ENCODE measurements at places on chromosomes 5 and 9.

- no peaks in the 10 kb centered on the region for H3K36me3 ChIP-seq
- DNase-seq = no peak
- no peak overlapping the region for H3K4me3 ChIP-seq
- no peak overlapping the region for H3K27ac ChIP-seq
- peaks cover 42% of the 10 kb centered on the region for H3K4me1 ChIP-seq
Observed at GRCh38 chr5:170306381-170306831, 8.8 kb upstream of the LCP2 start.

- no peak overlapping the region for H3K27ac ChIP-seq
- no peaks in the 10 kb centered on the region for H3K36me3 ChIP-seq
- H3K4me1 ChIP-seq = no peaks in the 10 kb centered on the region
- H3K27me3 ChIP-seq = no peaks in the 10 kb centered on the region
Observed at GRCh38 chr5:145130996-145131395, 704.1 kb downstream of the PRELID2 start.

DNA sequence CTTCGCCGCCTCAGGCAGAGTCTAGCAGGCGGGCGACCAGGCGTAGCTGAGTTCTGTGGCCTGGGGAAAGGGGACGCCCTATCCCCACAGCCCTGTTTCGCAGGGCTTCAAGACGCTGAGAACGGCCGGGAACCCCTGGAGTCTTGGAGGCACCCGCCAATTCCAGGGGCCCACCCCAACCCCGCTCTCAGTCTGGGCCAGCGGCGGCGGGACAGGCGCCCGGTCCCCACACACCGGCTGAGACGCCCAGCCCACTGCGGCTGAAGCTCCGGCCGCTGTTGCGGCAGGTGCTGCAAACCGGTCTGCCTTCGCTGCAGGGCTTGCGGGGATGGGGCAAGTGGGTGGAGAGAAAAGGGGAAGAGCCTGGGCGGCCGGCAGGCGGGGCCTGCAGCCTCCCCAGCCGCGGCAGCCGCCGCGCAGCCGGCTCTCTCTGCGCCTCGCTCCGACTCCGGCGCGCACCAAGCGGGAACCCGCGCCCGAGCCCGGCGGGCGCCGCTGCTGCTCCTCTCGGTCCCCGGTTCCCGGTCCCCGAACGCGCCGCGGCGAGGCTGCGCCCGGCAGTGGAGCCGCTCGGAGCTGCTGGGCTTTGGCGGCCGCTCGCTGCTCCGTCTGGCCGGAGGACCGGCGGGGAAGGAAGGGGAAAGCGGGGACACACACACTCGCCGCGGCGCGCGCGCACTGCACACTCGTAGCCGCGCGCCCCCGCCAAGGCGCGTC, at the start of gene PIP5K1B:
Gene PIP5K1B, plus strand, starts transcription at position 427 of the 717 bp plus-strand sequence. CDS start 117,375 bp downstream, outside the sequence.
- DNase-seq = peak; percentile 73
- H3K27ac ChIP-seq = no peak within 1 kb of the TSS
- H3K27me3 ChIP-seq = peaks cover 40% of the 10 kb centered on the region
- peaks cover 17% of the 10 kb centered on the region for H3K4me1 ChIP-seq
- H3K4me3 ChIP-seq = peak within 1 kb of the TSS; percentile 53

DNA sequence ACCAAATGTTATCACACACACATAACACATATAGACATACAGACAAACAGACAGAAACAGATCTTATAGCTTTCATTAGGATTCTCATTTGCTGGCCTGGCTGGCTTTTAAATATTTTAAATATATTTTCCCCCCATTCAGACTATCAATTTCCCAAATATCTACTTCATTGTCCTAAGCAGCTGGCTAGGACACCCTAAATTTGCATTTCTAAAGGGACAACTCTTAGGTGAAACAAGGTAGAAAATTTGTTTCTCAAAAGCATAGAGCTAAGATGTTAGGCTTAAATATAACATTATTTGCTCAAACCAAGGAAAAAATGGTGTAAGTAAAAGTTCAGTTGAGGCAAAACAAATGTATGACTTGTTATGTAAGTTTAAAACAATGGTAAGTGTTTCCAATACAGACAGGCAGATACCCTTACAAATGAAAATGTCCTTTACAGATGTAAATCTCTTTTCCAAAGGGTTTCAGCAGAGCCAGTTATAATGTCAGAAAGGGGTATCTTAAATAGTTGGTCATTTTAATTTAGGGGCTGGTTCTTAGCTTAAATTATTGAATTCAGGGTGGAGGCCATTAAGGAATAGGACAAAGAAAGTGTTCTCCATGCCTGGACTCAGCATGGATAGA, 522.8 kb downstream of the DMRTA1 start:
- no peak overlapping the region for H3K27ac ChIP-seq
- H3K4me1 ChIP-seq = no peaks in the 10 kb centered on the region
- no peak for DNase-seq
- H3K36me3 ChIP-seq = no peaks in the 10 kb centered on the region
- H3K27me3 ChIP-seq = no peaks in the 10 kb centered on the region
- no peak overlapping the region for H3K4me3 ChIP-seq

- no peak overlapping the region for H3K4me3 ChIP-seq
- H3K27me3 ChIP-seq = no peaks in the 10 kb centered on the region
- no peak for DNase-seq
- peaks cover 6% of the 10 kb centered on the region for H3K4me1 ChIP-seq
Observed at GRCh38 chr9:125146247-125146646, 2.9 kb upstream of the SCAI start.

DNA sequence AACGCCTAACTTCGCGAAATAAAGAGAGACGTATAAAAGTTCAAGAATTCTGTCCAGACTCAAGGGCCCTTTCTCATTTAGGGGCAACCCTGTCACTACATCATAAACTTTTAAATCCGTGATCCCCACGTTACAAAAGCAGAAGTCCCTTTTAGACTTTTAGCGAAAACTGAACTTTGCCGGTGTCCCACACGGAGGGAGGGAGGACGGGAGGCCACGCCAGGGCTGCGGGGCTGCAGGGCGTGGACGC, 515 bp upstream of the F2R start:
- H3K36me3 ChIP-seq = no peaks in the 10 kb centered on the region
- H3K4me1 ChIP-seq = peaks cover 7% of the 10 kb centered on the region
- DNase-seq = no peak
- peaks cover 25% of the 10 kb centered on the region for H3K27me3 ChIP-seq

- H3K36me3 ChIP-seq = no peaks in the 10 kb centered on the region
- no peak overlapping the region for H3K4me3 ChIP-seq
- no peak overlapping the region for H3K27ac ChIP-seq
- DNase-seq = peak; percentile 8
- H3K4me1 ChIP-seq = no peaks in the 10 kb centered on the region
- no peaks in the 10 kb centered on the region for H3K27me3 ChIP-seq
Observed at GRCh38 chr5:95923918-95924544, 37.6 kb downstream of the ELL2 start.

DNA sequence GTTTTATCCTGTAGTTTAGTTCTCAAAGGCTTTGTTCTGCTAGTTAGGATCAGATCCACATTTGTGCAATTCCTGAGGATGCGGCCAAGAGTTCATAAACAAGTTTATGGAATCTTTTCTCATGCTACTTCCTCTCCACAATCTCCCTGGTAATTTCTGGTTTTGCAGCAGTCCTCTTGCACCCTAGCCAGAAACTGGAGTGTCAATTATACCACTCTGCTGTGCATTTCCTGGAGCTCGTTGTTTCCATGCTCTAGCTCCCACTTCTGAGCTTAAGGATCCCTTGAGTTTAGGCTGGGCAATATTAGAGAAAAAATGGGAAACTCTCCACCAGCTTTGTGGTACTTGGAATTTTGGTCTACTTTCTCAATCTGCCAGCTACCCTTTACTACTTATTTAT, 474.7 kb downstream of the DIRAS2 start:
- no peaks in the 10 kb centered on the region for H3K36me3 ChIP-seq
- H3K4me1 ChIP-seq = no peaks in the 10 kb centered on the region
- no peak for DNase-seq
- H3K27ac ChIP-seq = no peak overlapping the region
- peaks cover 2% of the 10 kb centered on the region for H3K27me3 ChIP-seq
- H3K4me3 ChIP-seq = no peak overlapping the region

DNA sequence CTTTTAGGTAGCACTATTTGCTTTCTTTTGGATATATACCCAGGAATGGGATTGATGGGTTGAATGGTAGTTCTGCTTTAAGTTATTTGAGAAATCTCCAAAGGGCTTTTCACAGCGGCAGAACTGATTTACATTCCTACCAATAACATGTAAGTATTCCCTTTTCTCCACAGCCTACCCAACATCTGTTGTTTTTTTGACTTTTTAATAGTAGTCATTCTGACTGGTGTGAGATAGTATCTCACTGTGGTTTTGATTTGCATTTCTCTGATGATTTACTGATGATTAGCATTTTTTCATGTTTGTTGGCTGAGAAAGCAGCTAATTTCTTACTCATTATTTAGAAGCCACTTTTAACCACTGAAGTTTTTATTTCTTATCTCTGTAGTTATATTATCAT, 221.1 kb upstream of the ACTBL2 start:
- no peaks in the 10 kb centered on the region for H3K4me1 ChIP-seq
- DNase-seq = no peak
- H3K4me3 ChIP-seq = no peak overlapping the region
- no peaks in the 10 kb centered on the region for H3K27me3 ChIP-seq
- no peak overlapping the region for H3K27ac ChIP-seq

- H3K4me1 ChIP-seq = no peaks in the 10 kb centered on the region
- no peak for DNase-seq
- H3K4me3 ChIP-seq = no peak overlapping the region
- no peaks in the 10 kb centered on the region for H3K36me3 ChIP-seq
Observed at GRCh38 chr5:160649304-160649703, 202.7 kb downstream of the ATP10B start.

- H3K4me3 ChIP-seq = no peak overlapping the region
- no peak for DNase-seq
- H3K36me3 ChIP-seq = peaks cover 49% of the 10 kb centered on the region
- H3K4me1 ChIP-seq = peaks cover 3% of the 10 kb centered on the region
- no peaks in the 10 kb centered on the region for H3K27me3 ChIP-seq
- no peak overlapping the region for H3K27ac ChIP-seq
Observed at GRCh38 chr5:134131165-134131564, 16.7 kb downstream of the TCF7 start.

GRCh38 chr5:16787278-16787677, 148.8 kb downstream of the MYO10 start:
- H3K27me3 ChIP-seq = no peaks in the 10 kb centered on the region
- H3K4me3 ChIP-seq = no peak overlapping the region
- no peak overlapping the region for H3K27ac ChIP-seq
- peaks cover 11% of the 10 kb centered on the region for H3K4me1 ChIP-seq
- no peak for DNase-seq

- H3K27ac ChIP-seq = peak overlapping the region; percentile 31
- H3K36me3 ChIP-seq = no peaks in the 10 kb centered on the region
- H3K4me3 ChIP-seq = no peak overlapping the region
- H3K4me1 ChIP-seq = peaks cover 11% of the 10 kb centered on the region
Observed at GRCh38 chr5:143767162-143767561, 44.8 kb upstream of the HMHB1 start.

GRCh38 chr5:31359839-31360238, 166.4 kb downstream of the CDH6 start:
- no peak for DNase-seq
- no peaks in the 10 kb centered on the region for H3K36me3 ChIP-seq
- H3K27ac ChIP-seq = no peak overlapping the region
- no peaks in the 10 kb centered on the region for H3K4me1 ChIP-seq
- no peak overlapping the region for H3K4me3 ChIP-seq

- H3K36me3 ChIP-seq = no peaks in the 10 kb centered on the region
- peak overlapping the region; percentile 89 for H3K27ac ChIP-seq
- DNase-seq = peak; percentile 98
- H3K27me3 ChIP-seq = peaks cover 12% of the 10 kb centered on the region
Observed at GRCh38 chr9:127224883-127225739, 39.5 kb upstream of the GARNL3 start.

GRCh38 chr9:5949103-5949699, 58.5 kb downstream of the MLANA start:
- H3K4me1 ChIP-seq = no peaks in the 10 kb centered on the region
- no peaks in the 10 kb centered on the region for H3K27me3 ChIP-seq
- H3K4me3 ChIP-seq = no peak overlapping the region
- peak; percentile 8 for DNase-seq
- H3K36me3 ChIP-seq = no peaks in the 10 kb centered on the region

GRCh38 chr5:73135429-73136054, 15.2 kb downstream of the TMEM171 start:
- peaks cover 9% of the 10 kb centered on the region for H3K27me3 ChIP-seq
- no peak overlapping the region for H3K27ac ChIP-seq
- no peak for DNase-seq
- H3K36me3 ChIP-seq = no peaks in the 10 kb centered on the region
- peaks cover 17% of the 10 kb centered on the region for H3K4me1 ChIP-seq

DNA sequence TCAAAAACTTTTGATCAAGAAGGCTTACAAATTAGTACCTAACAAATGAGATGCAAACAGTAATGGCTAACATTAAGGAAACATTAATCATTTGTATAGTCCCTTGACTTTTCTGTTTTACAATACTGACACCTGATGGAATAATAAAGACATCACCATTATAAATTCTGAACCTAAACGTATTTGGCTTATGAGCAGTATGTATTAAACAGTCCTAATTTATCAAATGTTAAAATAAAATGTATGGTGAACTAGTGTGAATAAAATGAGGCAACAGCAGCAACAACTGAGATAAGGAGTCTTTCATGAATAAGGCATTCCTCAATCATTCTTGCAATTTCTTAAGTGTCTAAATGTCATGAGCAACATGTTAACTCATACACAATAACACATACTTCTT, 6.0 kb downstream of the PUM3 start:
- no peaks in the 10 kb centered on the region for H3K27me3 ChIP-seq
- peak overlapping the region; percentile 45 for H3K27ac ChIP-seq
- DNase-seq = peak; percentile 39
- H3K4me1 ChIP-seq = peaks cover 4% of the 10 kb centered on the region
- no peak overlapping the region for H3K4me3 ChIP-seq
- H3K36me3 ChIP-seq = peaks cover 14% of the 10 kb centered on the region

GRCh38 chr5:95841914-95842812, 19.6 kb upstream of the GLRX start:
- no peak overlapping the region for H3K27ac ChIP-seq
- H3K36me3 ChIP-seq = no peaks in the 10 kb centered on the region
- no peaks in the 10 kb centered on the region for H3K27me3 ChIP-seq
- H3K4me1 ChIP-seq = no peaks in the 10 kb centered on the region
- H3K4me3 ChIP-seq = no peak overlapping the region
- no peak for DNase-seq

DNA sequence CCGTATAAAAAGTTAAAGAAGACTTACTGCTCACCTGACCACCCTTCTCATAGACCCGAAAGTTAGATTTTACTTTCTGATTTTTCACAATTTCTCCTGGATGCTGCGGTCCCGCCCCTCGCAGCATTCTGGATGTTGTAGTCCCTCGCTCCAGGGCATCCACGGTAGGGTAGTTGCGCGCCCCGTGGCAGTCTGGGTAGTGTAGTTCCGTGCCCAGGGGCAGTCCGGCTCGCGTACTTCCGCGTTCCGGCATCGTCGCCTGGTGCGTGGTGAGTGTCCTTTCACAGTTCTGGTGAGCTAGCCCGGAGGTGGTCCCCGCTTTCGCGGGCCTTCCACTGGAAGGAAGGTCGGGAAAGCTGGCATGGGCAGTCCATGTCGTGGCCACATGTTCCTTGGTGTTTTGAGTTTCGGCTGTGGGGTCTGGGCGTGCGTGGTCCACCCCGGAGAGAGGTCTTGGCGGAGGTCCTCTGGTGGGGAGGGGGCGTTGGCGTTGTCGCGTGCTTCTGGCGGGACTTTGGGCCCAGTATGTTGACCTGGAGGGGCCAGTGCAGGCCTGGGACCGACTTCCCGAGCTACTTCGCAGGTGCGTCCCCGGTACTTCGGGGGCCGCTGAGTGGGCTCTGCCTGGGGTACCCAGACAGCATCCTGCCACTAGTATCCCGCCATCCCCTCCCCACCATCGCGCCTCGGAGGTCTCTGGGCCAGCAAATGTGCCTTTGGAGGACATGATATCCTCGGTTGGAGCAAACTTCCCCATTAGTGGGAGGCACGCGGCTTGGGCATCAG, at the start of gene ZNF169:
Gene ZNF169, plus strand, starts transcription at position 222 of the 786 bp plus-strand sequence. CDS start 19,515 bp downstream, outside the sequence.
- DNase-seq = peak; percentile 93
- H3K27me3 ChIP-seq = no peaks in the 10 kb centered on the region
- no peak within 1 kb of the TSS for H3K27ac ChIP-seq
- H3K4me1 ChIP-seq = peaks cover 3% of the 10 kb centered on the region

Measured in muscle of leg (tissue), 16 donors.